NCI-H2107 (cell line): ENCODE measurements at places on chromosomes 5 and 9.

DNA sequence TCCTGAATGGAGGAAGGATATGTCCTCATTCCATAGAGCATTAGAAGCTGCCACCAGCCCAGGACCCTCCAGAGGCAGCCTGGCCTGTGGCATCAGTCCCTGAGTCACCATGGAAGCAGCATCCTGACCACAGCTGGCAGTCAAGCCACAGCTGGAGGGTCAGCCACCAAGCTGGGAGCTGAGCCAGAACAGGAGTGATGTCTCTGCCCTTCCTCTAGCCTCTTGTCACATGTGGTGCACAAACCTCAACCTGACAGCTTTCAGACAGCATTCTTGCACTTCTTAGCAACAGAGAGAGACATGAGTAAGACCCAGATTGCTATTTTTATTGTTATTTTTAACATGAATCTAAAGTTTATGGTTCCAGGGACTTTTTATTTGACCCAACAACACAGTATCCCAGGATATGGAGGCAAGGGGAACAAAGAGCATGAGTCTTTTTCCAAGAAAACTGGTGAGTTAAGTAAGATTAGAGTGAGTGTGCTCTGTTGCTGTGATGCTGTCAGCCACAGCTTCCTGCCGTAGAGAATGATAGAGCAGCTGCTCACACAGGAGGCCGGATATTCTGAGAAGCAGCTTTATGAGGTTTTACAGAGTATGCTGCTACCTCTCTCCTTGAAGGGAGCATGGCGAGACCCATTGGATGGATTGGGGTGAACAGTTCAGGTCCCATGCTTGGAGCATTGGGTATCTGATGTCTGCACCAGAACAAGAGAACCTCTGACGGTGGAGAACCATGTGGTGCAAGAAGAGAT lies 13.0 kb upstream of the CYFIP2 start:
- DNase-seq: no peak

DNA sequence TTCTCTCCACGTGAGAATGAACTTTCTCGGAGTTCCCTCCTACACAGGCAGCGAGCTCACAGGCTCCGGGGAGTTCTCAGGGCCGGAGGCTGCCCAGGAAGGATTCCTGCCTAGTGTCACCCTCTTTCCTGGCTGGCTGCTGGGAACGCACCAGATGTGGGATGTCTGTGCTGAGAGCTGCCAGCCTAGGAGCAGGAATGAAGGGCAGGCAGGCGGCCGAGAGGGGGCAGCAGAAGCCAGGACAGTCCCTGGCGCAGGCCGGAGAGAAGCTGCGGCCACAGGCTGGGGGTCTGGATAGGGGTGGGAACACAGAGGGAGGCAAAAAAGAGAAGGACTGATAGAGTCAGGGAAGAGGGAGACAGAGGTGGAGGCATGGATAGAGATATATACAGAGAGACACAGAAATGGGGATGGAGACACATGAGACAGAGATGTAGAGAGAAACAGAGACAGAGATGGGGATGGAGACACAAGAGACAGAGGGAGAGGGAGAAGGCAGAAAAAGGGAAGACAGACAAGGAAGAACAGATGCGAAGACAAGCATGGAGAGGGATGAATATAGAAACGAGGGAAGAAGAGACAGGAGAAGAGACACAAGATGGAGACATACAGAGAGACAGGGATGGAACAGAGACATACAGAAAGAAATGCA lies 25.3 kb upstream of the ENHO start:
- no peak for DNase-seq

- DNase-seq: no peak
Observed at GRCh38 chr5:116887104-116887503, 312.5 kb upstream of the SEMA6A start.

DNA sequence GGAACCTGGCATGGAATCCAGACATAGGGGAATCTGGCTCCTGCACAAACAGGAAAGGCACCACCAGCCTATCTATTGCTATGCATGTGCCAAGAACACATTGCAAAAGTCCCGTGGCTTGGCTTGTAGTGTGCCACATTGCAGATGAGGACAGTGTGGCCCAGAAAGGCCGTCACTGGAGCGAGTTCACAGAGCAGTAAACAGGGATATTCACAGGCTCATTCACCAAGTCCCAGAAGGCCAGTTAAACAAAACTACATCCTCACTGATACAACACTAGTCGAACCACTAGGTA lies 39.6 kb upstream of the TRIM32 start:
- DNase-seq: no peak

DNA sequence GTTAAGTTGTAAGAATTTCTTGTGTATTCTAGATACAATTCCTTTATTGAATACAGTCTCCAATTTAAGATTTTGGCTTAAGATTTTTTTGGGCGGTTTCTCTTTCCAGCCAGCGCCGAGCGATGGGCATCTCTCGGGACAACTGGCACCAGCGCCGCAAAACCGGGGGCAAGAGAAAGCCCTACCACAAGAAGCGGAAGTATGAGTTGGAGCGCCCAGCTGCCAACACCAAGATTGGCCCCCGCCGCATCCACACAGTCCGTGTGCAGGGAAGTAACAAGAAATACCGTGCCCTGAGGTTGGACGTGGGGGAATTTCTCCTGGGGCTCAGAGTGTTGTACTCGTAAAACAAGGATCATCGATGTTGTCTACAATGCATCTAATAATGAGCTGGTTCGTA lies 278.7 kb upstream of the TARS1 start:
- no peak for DNase-seq

- no peak for DNase-seq
Observed at GRCh38 chr5:95631991-95632675, 12.2 kb downstream of the GPR150 start.

- DNase-seq: no peak
Observed at GRCh38 chr5:91643797-91644196, 260.7 kb upstream of the ARRDC3 start.

DNA sequence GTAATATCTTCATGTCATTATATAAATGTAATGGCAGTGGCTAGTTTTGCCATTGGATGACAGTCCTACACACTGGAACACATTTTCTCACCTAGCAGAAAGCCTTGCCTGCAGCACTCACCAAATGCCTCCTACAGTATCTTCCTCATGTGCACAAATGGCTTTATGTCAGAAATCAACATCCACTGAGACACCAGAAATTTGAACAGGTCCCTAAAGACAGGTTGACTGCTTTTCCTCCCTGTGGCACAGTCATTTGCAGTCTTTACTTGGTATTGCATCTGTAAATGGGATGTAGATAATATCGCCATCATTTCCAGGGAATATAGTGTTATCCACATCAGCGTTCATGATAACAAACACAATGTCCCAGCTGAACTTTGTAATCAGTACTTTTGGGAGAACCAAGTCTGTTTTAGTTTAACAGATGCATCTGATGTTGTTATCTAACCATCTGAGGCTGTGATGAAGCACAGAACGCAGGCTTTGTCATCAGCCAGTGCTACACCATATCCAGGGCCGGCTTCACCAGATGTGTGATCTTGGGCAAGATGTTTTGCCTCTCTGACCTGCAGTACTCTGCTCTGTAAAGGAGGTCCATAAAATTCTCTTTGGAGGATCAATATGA lies 83.9 kb upstream of the TAS2R1 start:
- DNase-seq: no peak

DNA sequence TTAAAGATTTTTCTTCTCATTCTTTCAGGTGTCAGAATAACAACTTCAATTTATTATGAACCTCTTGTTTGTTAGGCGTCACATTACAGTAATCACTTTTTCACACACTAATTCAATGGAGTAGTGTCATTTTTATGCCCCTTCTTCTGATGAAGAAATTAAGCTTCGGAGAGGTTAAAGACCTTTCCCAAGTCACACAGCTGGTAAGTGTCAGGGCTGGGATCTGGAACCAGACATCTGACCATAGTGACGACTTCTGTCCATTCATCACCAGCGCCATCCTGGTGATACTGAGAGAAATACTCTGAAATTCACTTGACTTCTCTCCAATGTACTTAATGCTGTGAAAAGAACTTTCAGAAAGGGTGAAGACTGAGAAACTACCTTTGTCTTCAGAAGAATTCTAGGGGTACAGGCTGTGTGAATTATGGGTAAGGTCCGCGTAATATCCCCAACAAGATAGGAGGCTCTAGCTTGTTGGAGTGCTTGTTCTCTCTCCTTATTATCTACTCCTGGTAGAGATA lies 173.8 kb downstream of the GAS1 start:
- DNase-seq: no peak

DNA sequence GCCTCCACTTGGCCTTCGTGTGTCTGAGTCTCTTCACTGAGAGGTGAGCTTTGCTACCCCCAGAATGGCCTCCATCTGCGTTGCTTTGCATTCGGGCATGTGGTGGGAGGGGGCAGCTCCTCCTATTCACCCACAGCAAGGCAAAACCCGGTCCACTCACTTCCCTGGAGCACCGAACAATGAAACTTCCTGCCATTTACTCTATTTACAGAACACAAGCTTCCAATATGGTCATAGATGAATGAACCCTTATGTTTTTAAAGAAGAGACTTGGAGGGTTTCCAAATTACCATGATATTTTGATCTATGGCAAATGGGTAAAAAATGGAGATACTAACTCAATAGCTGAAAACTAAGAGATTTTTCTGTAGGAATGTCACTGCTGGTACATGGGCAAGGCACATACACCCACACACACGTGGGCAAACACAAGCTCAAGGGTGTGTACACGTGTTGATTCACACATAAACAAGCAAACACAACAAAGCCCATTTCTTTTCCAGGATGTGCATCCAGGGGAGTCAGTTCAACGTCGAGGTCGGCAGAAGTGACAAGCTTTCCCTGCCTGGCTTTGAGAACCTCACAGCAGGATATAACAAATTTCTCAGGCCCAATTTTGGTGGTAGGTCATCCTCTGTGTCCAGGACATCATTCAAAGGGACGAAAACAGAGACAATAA lies 5.2 kb downstream of the GABRP start:
- DNase-seq: no peak

DNA sequence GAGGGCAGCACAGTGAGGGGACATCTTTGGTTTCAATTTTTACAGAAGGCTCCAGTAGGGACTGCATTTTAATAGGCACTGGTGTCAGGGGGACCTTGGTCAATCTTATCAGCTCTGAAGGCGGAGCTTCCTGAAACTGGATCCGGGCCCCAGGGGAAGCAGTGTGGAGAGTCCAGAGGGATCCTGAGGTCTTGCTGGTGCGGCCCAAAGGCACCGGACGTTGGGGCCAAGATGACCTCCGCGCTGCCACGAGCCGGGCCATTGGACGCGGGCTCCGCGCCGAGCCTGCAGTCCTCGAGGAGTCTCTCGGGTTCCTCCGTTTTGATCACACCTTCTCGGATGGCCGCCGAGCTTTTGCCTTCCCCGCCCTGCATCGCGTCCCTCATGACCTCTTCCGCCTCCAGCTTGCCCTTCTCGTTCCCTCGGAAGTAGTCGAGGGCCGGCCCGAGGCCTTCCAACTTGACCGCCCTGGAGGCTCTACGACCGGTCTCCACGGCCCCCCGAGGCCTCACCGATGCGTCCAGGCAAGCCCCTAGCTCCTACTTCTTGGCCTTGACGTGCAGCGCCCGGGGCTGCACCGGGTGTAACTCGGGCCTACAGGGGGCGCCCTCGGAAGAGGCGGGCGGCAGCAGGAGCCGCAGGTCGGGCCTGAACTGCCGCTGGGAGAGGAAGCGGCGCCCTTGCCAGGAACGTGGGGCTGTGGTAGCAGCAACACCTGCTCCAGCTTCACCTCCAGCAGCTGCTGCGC lies 18.8 kb downstream of the C5orf52 start:
- DNase-seq: no peak

DNA sequence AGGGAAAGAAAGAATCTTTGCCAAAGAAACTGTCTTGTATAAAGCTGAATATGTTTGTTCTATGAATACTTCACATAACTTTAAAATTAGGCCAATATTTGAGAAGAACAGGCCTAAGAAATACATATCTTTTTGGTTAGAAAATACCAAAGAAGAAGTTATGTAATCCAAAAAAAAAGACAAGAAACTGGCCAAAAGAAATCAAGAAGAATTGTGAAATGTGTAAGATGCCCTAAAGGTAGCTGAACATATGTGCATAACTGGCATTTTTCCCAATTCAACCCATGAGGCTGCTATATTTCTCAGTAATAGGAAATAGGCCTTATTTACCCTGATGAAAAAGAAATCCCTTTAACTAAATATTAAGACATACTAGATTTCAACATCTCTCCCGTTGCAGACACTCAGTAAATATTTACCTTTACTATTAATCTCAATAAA lies 290.0 kb downstream of the CETN3 start:
- DNase-seq: no peak

GRCh38 chr5:5637173-5637572 lies 214.7 kb downstream of the ICE1 start:
- DNase-seq: no peak

GRCh38 chr9:13143281-13143680 lies 136.2 kb downstream of the MPDZ start:
- no peak for DNase-seq

- DNase-seq: no peak
Observed at GRCh38 chr5:92981001-92981400, 600.0 kb downstream of the NR2F1-AS1 start.
